Tongue (tissue), 3 donors: ENCODE measurements at places on chromosomes 11 and 22. TPM values are rescaled to one million over a fixed set of nuclear protein-coding genes. Genes with fewer than 3 reads are reported as not detected.

GRCh38 chr11:74734559-74734925 is 3.3 kb upstream of the CHRDL2 start:
- DNase-seq, result peak; percentile 69

DNA sequence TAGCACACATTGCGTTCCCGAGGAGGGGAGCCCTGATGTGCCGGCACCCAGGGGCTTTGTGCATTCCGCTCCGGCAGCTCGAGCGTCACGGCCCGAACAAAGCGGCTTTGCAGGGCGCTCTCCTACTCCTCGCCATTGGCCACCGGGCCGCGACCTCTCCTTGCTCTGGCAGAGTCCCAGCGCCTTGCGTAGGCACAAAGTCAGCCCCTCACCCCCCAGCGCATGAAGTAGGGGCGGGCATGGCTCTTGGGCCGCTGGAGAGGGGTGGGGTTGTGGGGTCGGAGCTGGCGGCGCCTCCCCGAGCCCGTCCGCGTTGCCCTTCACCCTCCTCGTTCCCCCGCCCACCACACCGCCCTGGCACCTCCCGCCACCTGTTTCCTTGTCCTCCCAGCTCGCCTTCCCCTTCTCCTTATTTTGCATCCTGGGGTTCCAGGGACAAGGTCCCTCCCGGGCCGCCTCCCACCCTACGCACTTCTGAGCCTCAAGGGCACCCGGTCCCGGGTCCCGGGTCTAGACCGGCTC is 753 bp upstream of the PPARA start:
- DNase-seq, result peak; percentile 66

GRCh38 chr11:47132981-47133380 is 43.7 kb downstream of the ARFGAP2 start:
- DNase-seq, result no peak

- peak; percentile 23 for DNase-seq
Observed at GRCh38 chr11:76578654-76579055, 91.9 kb downstream of the LRRC32 start.

GRCh38 chr11:19646921-19647320 is 65.7 kb upstream of the NAV2 start:
- no peak for DNase-seq

GRCh38 chr11:40291329-40291728 is 1168.1 kb downstream of the LRRC4C start:
- peak; percentile 26 for DNase-seq

- DNase-seq, result peak; percentile 63
Observed at GRCh38 chr22:23147617-23148387, 2.5 kb downstream of the RAB36 start.

GRCh38 chr11:120904116-120904515 is 119.8 kb upstream of the TBCEL start:
- no peak for DNase-seq

- no peak for DNase-seq
Observed at GRCh38 chr11:128619540-128620308, 32.4 kb upstream of the ETS1 start.

- DNase-seq, result peak; percentile 54
Observed at GRCh38 chr11:119320240-119320775, 3.4 kb upstream of the MCAM start.

DNA sequence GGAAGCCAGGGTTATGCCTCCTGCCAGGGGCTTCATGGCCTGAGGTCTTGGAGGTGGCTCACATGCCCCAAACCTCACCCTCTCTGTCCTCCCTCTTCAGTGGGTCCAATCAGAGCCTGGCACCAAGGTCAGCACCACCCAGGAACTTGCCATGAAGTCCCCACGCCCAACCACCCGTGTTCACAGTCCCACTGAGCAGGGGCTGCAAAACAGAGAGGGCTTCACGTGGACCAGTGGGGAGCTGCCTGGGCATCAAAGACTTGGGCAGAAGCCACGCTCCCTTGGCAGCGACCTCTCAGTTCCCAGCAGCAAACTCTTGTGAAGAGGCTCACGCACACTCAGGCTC is 425.8 kb upstream of the B3GAT1 start:
- DNase-seq, result no peak

- no peak for DNase-seq
Observed at GRCh38 chr11:59943997-59944714, 5.9 kb downstream of the OOSP1 start.

DNA sequence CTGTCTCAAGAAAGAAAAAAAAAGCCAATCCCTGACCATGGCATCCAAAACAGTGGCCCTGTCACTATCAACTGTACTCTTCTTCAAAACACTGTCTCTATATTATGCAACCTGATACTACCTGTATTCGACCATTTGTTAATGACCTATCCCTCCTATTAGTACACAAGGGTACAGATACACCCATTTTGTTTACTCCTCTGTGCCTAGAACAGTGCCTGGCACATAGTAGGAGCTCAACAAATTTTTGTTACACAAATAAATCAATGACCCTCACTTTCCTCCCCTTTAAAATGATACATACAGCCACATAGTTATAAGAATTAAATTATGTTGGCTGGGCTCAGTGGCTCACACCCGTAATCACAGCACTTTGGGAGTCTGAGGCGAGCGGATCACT is 13.4 kb upstream of the CREB3L1 start:
- DNase-seq, result no peak

The KCNE3 gene
- 5.0 TPM for total RNA-seq

The BBOX1 gene
- total RNA-seq, result 1.1 TPM

The RGL4 gene
- total RNA-seq, result not detected

The RFPL3 gene
- not detected for total RNA-seq

The UBQLNL gene
- total RNA-seq, result 0.10 TPM

The EMID1 gene
- 13.8 TPM for total RNA-seq

The SERPING1 gene
- 20.8 TPM for total RNA-seq

The MN1 gene
- 27.0 TPM for total RNA-seq

The OR56A1 gene
- under 0.01 TPM for total RNA-seq
